RCC 7860 (cell line): ENCODE measurements at places on chromosomes 12 and 14.
A peak's percentile ranks its signal among the peaks of the same experiment; 100 is the strongest.

DNA sequence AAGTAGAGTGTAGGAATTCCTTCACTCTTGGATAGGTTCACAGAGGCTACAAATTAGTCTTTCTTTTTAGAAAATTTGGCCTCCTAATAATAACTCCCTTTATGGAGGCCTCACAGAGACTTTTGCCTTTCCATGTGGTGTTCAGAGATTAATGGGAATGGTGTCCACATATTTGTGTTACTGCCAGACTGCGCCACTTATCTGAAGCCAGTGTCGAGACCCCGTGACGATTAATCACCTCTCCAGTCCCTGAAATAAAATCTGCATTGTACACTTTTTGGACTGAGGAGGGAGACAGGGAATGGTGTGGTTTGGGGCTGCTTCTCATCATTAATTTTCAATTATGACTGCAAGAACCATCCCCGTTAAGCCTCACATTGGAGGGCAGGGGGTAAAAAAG, 980.5 kb downstream of the FLRT2 start:
- DNase-seq = no peak

DNA sequence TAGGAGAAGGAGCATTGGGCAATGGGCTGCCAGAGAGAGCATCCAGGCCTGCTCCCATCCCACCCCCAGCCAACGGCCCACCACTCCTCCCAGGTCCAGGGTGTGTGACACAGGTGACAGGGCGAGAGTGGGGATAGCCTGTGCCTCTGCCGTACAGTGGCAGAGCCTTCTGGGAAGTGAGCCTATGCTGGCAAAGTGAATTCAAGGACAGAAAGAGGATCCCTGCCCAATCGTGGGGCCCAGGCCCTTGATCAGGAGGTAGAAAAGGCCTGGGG, 553 bp upstream of the KRT79 start:
- no peak for DNase-seq

DNA sequence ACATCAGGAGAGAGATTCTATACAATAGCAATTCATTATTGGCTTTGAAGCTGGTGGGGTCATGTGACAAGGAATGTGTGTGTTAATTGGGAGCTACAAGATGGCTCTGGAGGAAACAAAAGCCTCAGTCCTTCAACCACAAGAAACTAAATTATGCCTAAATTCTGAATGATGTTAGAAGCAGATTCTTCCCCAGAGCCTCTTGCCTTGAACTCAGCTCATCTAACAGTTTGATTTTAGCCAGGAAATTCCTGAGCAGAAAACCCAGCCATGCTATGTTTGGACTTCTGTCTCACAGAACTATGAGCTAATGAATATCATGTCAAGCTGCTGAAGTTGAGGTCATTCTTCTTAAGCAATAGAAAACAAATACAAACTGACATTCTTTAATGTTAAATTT, 274.7 kb downstream of the SLC6A15 start:
- DNase-seq = no peak

DNA sequence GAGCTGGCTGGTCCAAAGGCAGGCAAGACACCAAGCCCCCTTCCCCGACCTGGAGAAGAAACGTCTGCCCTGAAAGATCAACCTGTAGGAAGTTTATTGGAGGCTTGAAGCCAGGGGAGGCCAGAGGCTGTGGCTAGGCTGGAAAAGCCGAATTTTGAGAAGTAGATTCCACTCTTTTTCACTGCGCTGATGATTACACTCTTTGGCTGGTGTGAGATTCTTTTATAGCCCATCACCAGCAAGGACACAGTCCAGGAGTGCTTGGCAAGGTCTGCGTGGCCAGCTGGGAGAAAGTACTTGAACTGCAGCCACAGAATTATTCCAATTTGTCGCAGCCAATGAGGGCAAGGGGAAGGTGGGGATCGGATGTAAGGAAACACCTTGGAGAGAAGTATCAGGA, 45.0 kb downstream of the SYNE3 start:
- DNase-seq = no peak

DNA sequence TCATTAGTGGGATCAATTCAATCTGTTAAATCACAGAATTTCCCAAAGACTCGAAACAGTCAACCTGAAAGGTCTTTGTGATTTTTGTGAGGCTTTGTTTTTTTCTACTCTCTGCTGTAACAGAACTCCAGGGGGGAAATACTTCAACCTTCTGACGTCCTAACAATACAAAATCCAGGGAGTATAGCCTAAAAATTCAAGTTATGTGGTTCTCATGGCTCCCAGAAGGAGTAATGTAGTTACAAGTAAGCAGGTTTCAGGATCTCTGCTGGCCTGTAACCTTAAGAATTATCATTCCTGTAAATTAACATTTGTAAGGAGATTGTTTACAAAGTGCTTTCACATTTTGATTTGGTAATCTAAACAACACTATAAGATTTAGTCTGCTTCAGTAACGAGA, 39.9 kb downstream of the VEZT start:
- DNase-seq = no peak

- no peak for DNase-seq
Measured at GRCh38 chr12:125330645-125331341, 265.6 kb downstream of the AACS start.

DNA sequence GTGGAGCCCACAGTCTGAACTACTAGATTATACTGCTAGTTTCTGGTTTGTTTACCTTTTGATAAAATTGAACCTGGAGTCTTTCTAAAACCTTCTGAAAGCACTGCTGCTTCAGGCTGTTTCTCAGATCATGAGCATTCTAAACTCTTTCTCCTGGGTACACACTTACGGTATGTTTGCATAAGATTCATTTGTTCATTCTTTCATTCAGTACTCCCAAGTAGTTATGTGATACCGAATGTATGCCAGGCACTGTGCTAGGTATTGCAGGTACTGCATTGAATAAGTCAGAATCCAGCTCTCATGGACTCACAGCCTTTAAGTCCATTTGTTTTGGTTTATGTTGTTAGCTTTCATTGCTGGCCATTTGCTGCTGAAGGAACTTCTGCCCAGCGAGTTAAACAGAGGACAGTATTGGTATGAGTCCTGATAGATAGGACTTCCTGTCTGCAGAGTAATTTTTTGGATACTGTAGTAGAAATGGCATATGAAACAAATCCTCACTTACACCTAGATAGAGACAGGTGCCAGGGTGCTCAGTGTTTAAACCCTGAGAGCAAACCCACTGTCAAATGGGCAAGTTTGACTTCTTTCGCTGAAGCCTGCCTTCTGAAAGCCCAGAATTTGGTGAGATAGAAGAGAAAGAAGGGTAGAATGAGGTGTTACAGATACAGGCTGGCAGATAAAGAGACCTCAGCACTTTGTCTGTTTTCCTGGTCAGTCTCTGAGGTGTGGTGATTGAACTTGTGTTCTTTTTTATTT, 2.1 kb downstream of the SUSD6 start:
- DNase-seq = no peak

DNA sequence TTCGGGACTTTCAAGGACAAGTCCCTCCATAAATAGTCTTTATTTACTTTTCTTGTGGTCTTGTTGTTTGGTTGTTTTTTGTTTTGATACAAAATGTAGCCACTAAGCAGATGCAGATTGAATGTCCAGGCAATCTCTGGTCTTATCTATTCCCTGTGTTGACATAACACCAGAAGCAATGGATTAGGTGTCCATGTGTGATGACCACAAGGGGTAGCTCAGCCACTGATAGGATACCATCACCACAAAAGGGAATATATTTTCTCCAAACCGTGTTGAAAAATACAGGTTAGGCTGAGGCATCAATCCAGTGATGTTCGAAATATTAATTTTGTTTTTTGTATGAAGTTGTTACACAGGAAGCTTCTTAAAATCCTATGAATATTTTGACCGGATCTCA, 196.3 kb downstream of the EPS8 start:
- no peak for DNase-seq

DNA sequence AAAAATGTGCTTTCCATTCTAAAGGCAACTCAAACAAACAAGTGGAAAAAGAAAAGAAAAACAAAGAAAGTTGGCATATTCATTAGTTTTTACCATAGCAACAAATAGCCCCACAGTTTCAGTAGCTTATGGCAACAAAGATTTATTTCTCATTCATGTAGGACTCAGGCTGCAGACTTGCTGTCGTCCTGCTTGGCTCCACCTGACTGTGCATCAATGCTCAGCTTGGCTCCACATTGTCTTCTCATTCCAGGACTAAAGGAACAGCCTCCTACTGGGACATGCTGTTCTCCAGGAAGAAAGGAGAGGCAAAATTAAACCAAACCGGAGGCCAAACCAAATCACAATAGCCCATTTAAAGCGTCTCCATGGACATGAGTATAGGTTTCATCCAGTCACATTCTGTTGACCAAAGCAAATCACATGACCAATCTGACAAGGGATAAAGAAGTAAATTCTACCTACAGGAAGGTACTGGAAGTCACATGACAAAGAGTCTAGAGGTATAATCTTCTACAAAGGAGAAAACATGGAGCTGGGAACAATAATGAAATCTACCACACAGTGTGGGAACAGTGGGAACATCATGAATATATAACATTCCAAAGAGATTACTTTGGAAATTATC, 222.5 kb downstream of the PIK3C2G start:
- DNase-seq = no peak

DNA sequence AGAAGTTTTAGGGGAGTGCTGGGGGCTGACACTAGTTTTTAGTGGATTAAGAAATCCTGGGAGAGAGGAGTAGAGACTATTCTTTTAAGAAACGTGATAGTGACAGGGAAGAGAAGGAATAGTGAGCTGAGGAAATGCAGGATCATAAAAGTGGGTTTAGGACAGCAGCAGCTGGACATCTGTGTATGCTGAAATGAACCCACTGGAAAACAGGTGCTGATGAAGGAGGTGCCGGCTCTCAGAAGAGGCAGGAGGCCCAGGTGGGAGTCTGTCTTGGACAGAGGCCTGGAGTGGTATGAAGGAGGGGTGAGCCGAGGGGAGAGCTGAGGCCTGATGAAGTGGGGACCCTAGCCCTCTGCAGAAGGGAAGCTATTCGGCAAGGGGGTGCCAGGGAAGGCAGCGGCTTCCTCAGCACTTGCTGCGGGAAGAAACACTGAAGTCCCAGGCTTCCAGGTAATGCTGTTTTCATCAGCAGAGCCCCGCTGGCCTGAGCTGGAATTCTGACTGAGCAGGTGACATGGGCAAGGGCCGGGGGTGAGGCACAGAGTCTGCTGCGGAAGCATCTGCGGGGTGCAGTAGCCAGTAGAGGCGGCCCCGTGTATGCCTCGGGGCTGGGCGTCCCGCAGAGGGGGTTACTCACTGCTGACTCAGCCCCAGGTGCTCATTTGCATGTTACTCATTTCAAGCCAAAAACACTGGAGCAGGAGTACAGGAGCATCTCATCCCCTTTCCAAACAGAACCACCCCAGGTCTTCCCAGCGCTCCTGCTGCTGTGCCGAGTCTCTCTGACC, 89.7 kb downstream of the TMCC3 start:
- DNase-seq = no peak

DNA sequence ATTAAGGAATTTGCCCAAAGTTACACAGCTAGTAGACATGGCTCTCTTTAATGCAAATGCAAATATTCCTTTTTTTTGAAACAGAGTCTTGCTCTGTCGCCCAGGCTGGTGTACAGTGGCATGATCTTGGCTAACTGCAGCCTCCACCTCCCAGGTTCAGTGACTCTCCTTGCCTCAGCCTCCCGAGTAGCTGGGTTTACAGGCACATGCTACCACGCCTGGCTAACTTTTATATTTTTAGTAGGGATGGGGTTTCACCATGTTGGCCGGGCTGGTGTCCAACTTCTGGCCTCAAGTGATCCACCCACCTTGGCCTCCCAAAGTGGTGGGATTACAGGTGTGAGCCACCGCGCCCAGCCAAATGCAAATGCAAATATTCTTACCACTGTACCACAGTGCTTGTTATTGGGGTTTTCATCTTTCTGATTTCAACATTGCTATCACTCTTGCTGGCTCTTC, 24.5 kb upstream of the HIGD1C start:
- DNase-seq = no peak

DNA sequence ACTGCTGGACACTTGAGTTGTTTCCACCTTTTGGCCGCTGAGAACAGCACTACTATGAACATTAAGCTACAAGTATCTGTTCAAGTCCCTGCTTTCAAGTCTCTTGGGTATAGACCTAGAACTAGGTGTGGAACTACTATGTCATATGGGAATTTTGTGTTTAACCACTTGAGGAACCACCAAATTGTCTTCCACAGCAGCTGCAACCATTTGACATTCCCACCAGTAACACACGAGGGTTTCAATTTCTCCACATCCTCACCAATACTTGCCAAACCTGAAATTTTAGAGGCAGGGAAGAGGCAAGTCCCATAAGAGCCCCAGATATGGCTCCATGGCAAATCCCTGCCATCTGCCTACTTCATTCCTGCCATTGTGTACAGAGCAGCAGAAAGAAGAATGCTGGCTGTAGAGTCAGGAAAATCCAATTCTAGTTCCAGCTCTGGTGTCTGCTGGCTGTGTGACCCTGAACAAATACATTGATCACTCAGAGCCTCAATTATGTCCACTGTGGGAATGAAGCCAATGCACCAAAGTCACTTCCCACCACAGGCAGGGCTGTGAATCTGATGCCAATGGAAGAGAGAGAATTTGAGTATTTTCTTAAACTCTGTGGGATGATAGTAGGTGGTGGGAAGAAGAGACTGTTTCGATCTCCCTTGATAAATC, 17.8 kb downstream of the PITPNM2 start:
- no peak for DNase-seq

DNA sequence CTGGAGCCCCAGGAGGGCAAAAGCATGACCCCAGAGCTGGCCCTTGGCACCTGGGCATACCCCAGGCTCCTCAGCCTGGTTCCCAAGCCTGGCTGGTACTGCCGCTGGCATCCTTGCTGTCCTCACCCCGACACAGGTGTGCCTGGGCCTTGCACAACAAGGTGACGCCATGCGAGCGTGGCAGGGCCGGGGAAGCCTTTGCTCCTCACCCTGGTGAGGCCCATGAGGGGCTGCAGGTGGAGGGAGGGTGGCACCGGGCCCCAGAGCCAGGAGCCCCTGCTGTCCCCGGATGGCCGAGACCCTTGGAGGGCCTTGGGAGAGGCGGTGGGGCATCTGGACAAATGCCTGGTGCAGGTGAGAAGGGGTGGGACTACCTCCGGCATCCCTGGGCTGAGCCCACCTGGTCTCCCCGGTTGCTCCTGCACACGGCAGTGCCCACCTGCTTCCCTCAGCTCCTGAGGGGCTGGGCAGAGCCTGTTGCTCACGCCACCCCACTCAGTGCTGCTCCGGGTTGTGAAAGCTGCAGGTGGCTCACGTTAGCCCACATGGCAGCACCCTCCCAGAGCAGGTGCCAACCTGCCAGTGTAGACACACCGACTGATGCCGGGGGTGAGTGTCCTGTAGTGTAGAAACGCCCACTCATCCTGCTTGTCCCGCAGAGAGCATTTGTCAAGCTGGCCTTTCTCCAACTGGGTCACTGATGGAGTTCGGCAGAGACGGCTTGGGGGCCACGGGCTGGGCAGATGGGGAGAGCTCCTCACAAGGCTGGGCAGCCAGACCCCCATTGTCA, 24.6 kb upstream of the KIF26A start:
- no peak for DNase-seq

DNA sequence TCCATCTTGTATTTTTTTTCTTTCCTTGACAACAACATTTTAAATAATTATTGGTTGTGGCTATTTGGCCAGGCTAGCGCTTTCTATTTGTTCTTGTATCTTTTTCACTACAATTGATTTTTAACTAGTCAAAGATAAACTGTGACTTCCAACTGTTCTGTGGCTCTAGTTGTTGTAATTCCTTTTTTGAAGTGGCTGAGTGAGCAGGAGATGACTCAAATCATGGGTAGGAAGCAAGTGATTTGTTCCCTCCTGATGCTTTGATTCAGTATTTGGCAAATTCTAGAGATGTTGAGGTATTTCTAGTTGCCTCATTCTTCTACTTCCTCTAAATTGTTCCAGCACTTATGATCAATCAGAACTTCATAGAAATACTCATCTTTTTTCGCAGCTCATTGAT, 633.5 kb downstream of the RERGL start:
- DNase-seq = peak; percentile 6

GRCh38 chr12:110084314-110085015, 36.1 kb upstream of the C12orf76 start:
- DNase-seq = no peak

GRCh38 chr14:93857500-93858283, 69.4 kb upstream of the PRIMA1 start:
- no peak for DNase-seq
